ENCODE measurements at places on chromosomes 3 and 15.
A peak's percentile ranks its signal among the peaks of the same experiment; 100 is the strongest.

DNA sequence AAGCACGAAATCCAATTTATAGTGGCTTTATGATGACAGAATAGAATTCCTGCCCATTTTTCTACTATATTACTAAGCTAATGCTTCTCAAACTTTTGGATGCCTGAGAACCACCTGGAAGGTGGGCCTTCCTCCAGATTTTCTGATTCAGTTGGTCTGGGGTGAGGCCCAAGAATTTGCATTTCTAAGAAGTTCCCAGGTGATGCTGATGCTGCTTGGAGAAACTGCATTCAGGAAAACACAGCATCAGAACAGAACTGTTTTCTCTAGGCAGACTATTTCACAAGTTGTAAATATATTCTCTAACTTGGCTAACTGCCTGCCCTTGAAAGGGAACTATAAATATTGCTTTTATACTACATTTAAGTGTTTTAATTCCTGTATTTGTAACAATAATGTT lies 644.9 kb upstream of the DPPA4 start:
- no peak for DNase-seq

DNA sequence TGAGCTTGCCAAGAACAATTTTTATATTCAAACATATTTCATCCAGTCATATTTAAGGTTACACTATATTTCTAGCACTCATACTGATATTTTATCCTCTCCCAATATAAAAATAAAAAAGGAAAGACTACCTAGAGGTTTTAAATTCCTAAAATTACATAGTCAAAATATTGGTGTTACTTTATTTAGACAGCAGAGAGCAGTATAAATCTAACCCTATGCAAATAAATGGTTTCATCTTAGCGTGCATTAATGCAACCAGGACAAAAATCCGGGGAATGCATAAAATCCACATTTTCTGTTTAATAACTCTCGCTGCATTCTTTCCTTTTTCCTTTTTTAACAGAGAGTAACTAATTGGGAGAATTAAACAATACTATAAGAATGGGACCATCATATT lies 1447.4 kb upstream of the ALCAM start:
- DNase-seq: no peak

GRCh38 chr3:113628788-113629187 lies 67.7 kb downstream of the USF3 start:
- DNase-seq: no peak

DNA sequence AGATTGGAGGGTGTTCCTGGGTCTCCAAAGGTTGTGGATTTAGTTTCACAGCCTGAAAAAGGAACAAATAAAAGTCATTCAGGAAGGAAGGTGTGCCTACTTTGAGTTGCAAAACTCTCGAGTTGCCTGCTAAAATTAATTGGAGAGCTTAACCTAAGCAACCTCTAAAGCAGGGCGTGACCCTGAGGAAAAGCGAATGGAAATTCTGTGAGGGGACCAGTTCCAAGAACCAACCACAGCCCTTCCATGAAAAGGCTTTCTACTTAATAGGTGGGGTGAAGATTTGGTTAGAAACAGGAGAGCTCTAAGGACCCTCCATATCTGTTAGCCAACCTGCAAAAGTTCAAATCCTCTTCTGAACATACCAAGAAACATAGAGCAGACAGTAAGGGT lies 1.5 kb downstream of the CD80 start:
- DNase-seq: no peak

DNA sequence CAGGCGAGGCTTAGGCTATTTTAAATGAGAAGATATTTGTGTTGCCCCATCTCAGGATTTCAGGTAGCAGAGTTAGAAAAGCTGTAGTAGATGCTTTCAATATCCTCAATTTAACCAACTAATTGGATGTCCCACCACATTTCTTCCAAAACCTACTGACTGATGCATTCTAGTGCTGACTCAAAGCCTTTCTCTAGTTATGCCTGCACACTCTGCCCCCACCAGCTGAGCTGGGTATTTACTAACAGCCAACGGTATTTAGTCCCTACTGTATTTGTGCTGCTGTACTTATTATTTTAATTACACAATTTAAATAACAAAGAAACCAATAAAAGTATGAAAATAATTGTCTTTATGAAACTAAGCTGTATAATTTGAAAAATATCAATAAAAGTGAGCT lies 139.5 kb downstream of the OSBPL10 start:
- no peak for DNase-seq

DNA sequence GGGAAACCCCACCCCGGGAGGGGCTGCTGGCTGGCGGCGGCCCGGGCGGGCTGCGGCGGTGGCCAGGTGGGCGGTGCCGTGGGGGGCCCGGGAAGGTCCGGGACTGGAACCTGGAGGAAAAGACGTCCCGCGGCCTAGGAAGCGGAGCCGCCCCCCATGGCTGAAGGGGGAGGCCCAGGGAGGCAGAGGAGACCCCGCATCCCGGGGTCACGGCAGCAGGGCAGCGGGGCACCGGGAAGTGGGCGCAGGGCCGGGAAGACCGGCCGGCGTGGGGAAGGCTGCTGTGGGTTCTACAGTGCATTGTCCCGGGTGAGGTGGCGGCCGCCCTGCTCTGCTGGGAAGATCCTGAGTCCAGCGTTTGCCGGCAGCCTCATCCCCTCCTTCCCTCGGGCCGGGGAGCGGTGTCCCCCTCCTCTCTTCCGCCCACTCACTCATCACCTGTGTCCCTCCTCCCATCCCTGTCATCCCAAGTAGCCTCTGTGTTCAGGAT lies 525 bp upstream of the FSTL1 start:
- DNase-seq: peak; percentile 21

GRCh38 chr15:63503739-63504246 lies 600 bp upstream of the USP3 start:
- DNase-seq: peak; percentile 89

Data from dermis blood vessel endothelial cell (primary cell).